ENCODE measurements at places on chromosomes 7 and 10. TPM values are rescaled to one million over a fixed set of nuclear protein-coding genes. Genes with fewer than 3 reads are reported as not detected.

The ACBD7 gene
- total RNA-seq = 8.1 TPM

- DNase-seq = no peak
These were observed 163.4 kb upstream of the COL1A2 start for GRCh38 chr7:94231305-94231704.

GRCh38 chr10:86087716-86088115, 278.9 kb downstream of the GRID1 start:
- DNase-seq = no peak

DNA sequence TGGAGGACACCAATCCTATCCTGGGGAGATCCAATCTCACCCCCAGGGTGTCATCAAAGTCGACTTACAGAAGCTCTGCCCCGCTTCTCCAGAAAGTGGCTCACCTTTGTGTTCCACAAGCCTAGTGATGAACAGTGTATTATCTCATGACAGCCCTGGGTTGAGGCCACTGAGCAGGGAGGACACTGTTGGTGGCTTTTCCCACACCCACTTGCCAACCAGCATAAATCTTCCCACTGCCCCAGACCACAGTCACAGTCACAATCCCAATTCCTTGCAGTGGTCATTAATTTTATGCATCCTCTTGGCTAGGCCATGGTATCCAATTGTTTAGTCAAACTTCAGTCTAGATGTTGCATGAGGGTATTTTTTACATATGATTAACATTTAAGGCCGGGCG, 18.4 kb downstream of the TNS3 start:
- DNase-seq = no peak

- no peak for DNase-seq
These were observed 3.5 kb upstream of the ENO4 start for GRCh38 chr10:116845823-116846222.

The CLDN4 gene
- total RNA-seq = 0.27 TPM

GRCh38 chr7:79619216-79619615, 165.7 kb upstream of the MAGI2 start:
- DNase-seq = no peak

- no peak for DNase-seq
These were observed 90.9 kb downstream of the MLLT10 start for GRCh38 chr10:21624951-21625350.

The PON1 gene
- total RNA-seq = not detected

DNA sequence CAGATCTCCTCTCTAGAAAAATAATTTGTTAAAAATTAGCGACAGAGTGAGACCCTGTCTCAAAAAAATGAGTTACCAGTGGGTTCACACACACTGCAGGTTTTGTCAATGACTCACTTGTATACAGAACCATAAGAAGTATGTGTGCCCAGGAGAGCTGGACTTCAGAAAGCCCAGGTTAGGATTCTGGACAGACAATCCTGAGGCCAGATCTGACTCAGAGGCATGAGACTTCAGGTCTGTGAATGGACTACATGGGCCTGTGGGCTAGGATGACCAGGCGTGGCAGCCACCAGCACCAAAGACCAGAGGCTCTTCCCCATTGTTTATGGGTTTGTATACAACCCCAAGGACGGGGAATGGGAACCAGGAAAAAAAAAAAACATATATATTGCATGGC, 9.3 kb upstream of the ZNF438 start:
- no peak for DNase-seq

DNA sequence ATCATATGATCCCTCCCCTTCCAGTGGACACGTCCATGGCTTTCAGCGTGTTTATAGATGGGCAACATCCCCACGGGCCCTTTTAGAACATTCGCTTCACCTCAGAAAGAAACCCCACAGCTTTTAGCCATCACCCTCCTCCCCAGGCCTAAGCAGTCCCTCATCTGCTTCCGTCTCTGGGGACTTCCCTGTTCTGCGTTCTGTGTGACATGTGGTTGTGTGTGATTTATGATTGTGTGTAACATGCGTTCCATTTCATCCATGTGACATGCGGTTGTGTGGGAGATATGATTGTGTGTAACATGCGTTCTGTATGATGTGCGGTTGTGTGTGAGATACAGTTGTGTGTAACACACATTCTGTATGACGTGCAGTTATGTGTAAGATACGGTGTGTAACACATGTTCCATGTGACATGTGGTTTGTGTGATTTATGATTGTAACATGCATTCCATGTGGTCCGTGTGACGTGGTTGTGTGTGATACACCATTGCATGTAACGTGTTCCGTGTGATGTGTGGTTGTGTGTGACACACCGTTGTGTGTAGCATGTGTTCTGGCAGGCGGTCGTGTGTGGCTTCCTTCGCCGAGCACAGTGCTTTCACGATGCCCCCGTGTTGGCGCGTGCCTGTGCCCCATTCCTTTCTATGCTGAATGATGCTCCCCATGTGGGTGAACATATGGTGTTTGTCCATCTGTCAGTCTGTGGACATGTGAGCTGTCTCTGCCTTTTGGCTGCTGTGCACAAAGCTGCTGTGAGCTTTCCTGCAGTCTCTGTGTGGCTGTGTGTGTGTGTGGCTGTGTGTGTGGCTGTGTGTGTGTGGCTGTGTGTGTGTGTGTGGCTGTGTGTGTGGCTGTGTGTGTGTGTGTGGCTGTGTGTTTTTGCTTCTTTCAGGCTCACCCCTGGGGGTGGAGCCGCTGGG, 26.2 kb downstream of the PWWP2B start:
- DNase-seq = no peak

DNA sequence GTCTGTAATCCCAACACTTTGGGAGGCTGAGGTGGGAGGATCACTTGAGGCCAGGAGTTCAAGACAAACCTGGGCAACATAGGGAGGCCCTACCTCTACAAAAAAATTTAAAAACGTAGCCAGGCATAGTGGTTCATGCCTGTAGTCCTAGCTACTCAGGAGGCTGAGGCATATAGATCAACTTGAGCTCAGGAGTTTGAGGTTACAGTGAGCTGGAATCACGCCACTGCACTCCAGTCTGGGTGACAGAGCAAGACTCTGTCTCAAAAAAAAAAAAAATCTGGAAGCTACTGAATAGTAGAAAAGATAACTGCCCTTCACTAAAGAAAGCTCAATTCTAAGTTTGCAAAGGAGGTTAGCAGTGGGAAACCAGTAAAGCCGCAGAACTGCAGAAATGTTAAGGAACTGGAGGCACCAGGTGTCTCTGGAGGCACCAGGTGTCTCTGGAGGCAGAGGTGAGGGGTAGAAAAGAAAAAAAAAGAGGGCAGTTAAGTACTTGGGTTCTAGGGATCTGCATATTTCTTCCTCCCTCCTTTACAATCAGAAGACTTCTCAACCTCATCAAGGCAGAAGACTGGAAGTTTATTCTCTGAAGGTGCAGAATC, 56.5 kb downstream of the RNLS start:
- no peak for DNase-seq

All from activated CD4-positive, alpha-beta T cell treated with anti-CD3 and anti-CD28 coated beads, Interleukin-2, amount 10 ng/mL, durations not matched to agents 7 days and 5 days (primary cell).